NCI-H1436 treated with DMSO at 0.1 percent for 48 hours (cell line): ENCODE measurements at places on chromosomes 2 and 18.
A peak's percentile ranks its signal among the peaks of the same experiment; 100 is the strongest.

DNA sequence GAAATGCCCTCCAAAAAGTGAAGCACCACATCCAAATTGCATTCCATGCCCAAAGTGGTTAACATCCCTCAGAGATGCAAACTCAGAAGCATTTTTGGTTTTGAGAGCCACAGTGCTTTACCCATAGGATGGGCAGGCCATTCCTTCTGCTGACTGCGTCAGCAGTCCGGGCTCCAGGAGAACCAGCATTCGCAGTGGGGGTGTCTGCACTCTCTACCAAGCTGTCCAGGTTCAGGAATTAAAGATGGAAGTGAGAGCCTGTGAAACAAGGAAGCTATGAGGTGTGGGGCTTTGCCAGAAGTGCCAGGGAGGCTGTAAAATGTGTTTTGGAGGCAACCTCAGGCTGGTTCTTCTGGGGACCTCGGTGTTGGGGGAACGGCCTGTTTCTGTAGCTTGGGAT lies 205.7 kb downstream of the AGAP1 start:
- DNase-seq, result no peak

- DNase-seq, result no peak
These were observed 6.8 kb downstream of the PHLPP1 start for GRCh38 chr18:62721839-62722795.

- no peak for DNase-seq
These were observed 140.8 kb downstream of the AGAP1 start for GRCh38 chr2:235634435-235635158.

GRCh38 chr2:172790404-172790803 lies 54.8 kb downstream of the RAPGEF4 start:
- no peak for DNase-seq

GRCh38 chr18:3409811-3410210 lies 40.2 kb upstream of the TGIF1 start:
- DNase-seq, result no peak

GRCh38 chr2:138369856-138370255 lies 131.7 kb upstream of the SPOPL start:
- DNase-seq, result no peak

GRCh38 chr2:82215212-82215611 lies 1910.7 kb upstream of the LRRTM1 start:
- no peak for DNase-seq

GRCh38 chr2:217047631-217048030 lies 187.8 kb upstream of the TNP1 start:
- no peak for DNase-seq

DNA sequence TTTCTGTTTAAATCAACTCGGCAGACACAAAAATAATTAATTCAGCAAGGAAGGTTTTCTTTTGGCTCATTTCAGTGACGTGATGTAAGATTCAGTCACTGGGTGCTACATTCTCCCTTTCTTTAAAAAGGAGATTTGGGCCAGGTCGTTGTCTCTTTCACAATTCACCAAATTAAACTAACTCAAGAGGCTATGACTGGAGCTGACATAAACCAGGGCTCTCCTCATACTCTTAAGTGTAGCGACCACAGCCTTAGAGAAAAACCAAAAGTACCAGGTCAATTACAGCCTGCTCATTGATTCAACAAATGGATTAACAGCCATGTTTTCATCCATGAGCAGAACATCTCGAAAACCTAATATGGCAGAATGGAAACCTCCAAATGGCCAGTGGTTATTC lies 85.7 kb downstream of the PAX3 start:
- no peak for DNase-seq

- no peak for DNase-seq
These were observed 1.8 kb downstream of the CBLN2 start for GRCh38 chr18:72542342-72542741.

GRCh38 chr2:62383846-62384245 lies 122.1 kb downstream of the TMEM17 start:
- no peak for DNase-seq

DNA sequence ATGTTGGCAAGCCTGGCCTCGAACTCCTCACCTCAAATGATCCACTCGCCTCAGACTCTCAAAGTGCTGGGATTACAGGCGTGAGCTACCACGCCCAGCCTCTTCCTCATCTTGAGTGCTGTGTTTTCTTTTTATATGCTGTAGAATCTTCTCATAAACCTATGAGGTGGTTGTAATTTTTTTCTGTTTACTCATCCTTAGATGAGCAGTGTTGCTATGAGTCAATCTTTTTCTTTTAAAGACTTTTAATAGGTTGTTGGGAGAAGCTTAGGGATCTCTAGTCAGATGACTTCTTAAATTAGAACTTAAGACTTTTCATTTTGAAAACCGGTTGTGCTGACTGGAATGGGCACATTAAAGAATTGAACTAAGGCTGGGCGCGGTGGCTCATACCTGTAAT lies 8.7 kb upstream of the AAK1 start:
- DNase-seq, result no peak

DNA sequence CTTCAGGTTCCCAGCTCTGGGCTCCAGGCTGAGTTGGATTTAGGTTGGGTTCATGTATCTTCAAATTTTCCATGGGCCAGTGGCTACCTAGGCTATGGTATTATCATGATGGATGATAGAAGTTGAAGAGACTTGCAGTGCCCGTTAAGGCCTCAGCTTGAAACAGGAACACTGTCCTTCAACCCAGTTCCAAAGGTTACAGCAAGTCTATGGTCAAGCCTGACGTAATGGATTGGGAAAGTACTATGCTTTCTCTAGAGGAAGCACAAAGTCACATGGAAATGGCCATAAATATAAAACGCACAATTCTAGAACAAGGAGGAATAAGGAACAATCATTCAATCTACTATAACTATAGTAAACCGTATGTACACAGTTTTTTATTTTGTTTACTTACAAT lies 593.2 kb downstream of the ZEB2 start:
- no peak for DNase-seq

GRCh38 chr18:75283731-75284130 lies 73.1 kb downstream of the TSHZ1 start:
- DNase-seq, result no peak

- DNase-seq, result no peak
These were observed 33.8 kb upstream of the ACYP2 start for GRCh38 chr2:54081574-54081973.

DNA sequence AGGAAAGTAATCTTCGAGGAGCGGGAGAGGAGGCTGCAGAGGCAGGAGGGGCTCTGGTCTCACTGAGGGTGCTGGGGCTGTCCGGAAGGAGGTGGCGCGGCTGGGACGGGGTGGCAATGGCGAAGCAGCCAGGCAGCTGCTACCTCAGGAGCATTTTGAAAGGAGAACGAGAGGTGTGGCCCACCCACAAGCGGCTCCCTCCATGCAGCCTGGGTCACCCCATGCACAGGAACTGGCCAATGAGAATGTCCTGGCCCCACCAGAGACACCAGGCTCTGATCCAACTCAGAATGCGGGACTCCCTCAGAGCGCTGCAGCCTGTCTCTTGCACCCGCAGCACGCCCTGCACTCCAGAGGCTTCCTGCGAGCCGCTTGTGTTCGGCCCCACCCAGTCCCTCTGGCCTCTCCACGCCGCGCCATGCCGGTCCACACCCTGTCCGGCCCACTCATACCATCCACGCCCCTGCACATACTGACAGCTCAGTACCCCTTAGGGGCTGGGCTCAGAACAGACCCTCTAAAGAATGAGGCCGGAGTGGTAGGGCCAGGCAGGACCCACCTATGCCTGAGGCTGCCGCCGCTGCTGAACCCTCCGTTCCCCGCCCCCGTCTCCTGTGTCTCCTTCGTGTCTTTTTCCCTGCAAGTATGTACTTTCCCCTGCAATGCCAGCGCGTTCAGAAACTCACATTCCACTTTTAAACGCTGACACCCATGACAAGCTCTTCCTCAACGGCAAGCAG lies 6.4 kb upstream of the BOK start:
- no peak for DNase-seq

DNA sequence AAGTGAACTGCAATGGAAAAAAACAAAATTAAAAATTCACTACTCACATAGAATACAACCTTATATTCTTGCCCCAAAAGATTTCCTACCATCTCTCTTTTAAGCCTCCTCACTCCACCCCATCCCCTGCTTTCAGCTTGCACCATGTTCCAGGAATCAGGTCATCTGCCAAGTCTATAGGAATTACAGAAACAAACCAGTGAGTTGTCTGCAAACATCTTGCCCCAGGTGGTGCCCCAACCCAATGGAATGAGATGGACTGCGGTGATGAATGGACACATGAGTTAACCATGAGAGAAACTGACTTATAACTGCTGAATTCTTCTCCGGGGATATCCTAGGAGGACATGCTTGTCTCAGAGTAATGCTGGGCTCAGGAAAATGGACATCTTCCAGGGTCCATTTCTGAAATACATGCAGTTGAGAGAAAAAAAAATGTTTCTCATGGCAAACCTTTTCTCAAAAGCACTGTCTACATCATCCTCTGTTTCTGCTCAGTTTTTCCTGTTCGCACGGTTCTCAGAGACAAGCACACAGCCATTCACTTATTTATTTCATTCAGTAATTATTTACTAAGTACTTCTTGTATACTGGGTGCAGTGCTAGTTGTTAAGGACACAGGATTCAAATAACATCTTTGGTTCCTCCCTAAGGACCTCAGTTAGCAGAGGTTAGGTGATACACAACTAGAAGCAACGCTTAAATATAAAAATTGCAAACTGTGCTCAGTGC lies 350.0 kb downstream of the RND3 start:
- no peak for DNase-seq

- DNase-seq, result no peak
These were observed 134.5 kb downstream of the PTRHD1 start for GRCh38 chr2:24658531-24659202.

DNA sequence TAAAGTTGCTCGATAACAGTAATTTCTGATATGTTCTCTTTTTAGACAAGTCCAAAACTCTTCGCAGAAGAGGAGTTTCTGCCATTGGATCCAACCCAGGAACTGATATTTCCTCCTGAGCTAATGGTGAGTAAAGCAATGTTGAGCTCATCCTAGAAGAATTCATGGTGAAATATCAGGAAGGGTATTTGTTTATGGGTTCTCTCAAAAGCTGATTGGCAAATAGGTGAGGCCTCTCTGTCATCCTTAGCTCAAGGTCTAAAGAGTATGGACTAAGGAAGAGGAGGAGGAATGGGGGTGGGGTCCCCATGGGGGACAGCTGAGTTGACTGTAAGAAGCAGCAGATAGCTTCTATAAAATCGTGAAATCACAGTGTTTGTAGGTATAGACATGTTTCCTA lies 18.2 kb downstream of the AOX1 start:
- DNase-seq, result no peak

- no peak for DNase-seq
These were observed 34.3 kb downstream of the DSG4 start for GRCh38 chr18:31410716-31411483.

DNA sequence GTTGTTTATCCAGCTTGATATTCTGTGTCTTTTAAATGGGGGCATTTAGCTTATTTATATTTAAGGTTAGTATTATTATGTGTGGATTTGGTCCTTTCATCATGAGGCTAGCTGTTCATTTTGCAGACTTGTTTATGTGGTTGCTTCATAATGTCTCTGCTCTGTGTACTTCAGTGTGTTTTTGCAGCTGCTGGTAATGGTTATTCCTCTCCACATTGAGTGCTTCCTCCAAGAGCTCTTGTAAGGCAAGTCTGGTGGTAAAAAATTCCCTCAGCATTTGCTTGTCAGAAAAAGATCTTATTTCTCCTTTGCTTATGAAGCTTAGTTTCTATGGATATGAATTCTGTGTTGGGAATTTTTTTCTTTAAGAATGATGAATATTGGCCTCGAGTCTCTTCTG lies 47.8 kb upstream of the NT5C1B start:
- DNase-seq, result no peak

DNA sequence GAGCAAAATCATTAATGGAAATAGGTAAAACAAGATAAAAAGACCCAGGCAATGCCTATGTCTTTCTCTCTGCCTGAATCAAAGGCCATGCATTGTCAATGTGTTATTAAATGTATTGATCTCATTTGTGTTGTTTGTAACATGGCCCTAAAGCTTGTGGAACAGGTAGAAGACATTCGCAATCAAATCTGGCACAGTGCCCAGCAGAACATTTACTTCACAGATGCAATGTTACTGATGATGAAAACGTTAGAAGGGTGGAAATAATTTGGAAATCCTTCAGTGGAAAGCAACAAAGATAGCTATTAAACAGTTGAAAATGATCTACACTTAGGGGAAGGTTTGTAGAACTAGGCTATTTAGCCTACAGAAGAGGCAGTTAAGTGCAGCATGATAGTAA lies 368.2 kb downstream of the EPHA4 start:
- peak; percentile 51 for DNase-seq

DNA sequence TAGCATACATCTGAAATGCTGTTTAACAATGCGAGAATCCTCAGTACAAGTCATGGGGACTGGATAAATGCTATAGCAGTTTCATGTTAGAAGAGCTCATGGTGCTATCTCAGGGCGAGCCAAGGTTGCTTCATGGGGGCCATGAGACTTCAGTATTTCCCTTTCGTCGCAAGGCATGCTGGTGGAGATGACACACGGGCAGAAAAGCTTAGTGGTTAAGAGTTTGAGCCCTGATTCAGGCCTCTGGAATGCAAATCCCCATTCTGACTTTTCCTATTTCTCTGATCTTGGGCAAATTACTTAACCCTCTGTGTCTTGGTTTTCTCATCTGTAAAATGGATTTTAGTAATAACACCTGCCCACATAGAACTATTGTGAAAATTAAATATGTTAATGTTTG lies 57.4 kb upstream of the EPHA4 start:
- DNase-seq, result no peak

DNA sequence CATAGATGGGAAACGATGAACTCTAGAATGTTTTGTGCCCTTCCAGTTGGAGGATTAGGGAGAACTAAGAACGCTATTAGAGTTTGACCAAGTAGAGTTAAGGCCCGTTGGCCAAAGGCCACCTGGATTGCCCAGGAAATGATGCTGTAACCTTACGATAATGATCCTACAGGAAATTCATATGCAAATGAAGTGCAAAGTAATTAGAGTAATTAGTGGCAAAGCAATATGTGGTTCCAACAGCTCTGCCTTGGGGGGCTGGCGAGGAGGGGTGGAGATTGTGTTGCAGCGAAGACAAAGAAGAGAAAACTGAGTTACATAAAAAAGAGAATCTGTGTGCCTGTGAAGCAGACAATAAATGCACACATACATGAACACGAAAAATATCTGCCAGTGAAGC lies 61.5 kb upstream of the BOD1L2 start:
- no peak for DNase-seq

DNA sequence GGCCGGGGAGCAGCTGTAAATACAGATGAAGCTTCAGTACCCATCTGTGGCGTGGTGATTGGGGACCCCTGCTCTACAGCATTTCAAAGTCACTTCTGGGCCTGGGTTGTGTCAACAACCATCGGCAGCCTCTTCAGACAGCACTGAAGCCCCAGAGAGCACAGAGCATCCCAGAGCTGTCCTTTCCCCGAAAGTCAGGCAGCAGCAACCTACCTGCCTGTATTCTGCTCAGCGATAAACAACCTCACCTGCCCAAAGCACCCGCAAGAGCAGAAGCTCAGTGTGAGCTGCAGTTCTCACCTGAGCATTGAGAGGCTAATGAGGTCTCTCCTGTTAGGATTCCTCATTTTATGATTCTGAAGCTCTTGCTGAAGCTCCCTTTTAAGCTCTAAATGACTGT lies 19.3 kb downstream of the TRABD2A start:
- no peak for DNase-seq

GRCh38 chr18:45164551-45164950 lies 450.7 kb upstream of the SLC14A2 start:
- no peak for DNase-seq
